ENCODE measurements at places on chromosomes 1 and 21.

GRCh38 chr1:200619894-200620272, 668 bp downstream of the KIF14 start:
- no peak for DNase-seq

- DNase-seq = no peak
Measured at GRCh38 chr1:155272466-155273342, 600 bp downstream of the CLK2 start.

- no peak for DNase-seq
Measured at GRCh38 chr1:155933591-155934096, 569 bp downstream of the KHDC4 start.

- DNase-seq = no peak
Measured at GRCh38 chr1:85584264-85584781, 3.8 kb downstream of the CCN1 start.

DNA sequence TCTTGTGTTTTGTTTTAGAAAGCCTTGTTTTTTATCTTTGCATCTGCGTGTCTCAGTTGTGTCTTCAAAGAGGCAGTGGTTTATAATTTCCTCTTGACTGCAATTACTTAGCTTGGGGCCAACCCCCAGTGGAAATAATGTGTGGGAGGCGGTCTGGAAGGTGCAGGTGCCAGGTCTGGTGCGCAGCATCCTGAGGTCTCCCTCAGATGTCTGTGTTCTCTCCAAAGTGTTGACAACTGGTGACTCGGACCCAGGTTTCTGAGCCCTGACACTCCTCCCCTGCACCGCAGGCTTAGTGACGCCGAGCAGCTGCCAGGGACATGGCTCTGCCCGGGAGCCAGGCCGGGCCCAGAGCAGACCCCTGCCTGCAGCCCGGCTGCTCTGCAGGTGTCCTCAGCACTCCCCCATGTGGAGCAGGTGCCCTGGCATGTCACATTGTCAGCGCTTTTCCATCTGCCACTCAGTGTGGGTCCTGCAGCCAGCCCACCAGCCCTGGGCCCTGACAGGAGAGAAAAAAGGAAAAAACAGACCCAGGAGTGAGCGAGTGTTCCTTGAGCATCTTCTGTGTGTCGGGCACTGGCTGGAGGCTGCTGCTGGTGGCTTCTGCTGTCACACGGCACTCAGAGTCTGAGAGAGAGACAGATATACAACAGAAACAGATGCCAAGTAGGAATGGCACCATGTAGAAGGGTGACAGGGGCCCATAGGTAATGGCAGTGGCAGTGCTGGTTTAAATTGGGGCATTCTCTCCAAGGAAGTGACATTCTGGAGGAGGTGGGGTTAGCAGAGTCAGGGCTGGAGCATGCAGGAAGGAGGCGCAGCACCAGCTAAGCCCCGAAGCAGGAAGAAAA, 24.8 kb upstream of the SELENON start:
- peak; percentile 82 for DNase-seq
